ENCODE measurements at places on chromosomes 11 and 22. TPM values are rescaled to one million over a fixed set of nuclear protein-coding genes. Genes with fewer than 3 reads are reported as not detected.

The TMEM9B gene
- polyA plus RNA-seq: 39.3 TPM

The APOBEC3F gene
- polyA plus RNA-seq: 2.5 TPM

The ACTN3 gene
- polyA plus RNA-seq: 113 TPM

DNA sequence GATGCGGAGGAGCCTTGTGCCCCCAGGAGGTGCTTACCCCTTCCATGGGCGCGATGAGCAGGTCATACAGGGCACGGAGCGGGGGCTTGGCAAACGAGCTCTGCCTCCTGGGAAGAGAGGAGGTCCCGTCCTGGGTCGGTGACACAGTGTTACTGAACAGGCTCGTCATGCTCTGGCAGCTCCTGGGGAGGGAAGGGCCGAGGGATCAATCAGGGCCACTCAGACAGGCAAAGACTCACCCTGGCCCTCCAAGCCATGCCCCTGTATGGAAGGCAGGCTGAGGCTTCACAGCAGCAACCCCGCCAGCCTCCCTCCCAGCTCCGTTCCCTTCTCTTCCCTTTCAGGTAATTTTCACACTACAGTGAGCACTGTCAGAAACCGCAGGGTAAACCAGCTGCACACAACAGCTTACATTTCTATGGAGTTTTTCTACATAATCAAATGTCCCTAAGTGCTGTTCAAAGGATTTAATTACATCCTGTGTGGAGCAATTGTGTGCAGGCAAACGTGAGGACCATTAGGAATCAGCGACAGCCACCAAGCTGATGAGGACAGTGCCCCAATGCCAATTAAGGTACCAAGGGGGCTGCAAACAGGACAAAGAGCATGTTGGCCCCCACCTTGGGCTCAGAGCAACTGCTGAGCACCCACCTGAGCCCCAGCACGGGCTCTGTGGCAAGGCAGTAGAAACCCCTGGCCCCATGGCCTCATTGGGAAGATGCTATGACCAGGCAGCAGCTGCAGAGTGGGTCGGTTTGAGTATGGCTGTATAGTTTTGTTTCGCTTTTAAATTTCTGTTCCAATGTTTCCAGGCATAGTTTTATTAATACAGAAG is 95.4 kb upstream of the PITPNB start:
- DNase-seq: no peak

DNA sequence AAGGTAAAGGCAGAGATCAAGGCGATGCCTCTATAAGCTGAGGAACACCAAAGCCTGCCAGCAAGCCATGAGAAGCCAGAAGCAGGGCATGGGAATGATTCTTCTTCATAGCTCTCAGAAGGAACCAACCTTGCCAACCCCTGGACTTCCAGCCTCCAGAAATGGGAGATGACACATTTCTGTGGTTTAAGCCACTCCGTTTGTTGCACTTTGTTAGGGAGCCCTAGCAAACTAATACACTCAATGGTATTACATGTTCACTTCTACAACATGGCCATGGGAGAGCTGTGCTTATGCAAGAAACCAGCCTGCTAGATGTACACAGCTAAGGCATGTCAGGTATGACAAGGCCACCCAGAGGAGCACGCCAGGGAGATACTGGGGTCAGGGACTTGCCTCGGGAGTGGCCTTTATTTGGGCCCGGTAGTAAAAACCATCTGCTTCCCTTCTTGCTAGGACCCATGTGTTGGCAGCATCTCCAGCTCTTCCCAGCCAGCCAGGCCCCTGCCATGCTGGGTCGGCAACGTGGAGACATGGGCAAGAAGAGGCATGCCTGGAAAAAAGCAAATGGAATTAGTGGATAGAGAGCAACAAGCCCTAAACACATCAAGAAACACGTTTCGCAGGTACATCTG is 3.6 kb downstream of the C11orf16 start:
- no peak for DNase-seq

GRCh38 chr11:86477495-86478155 is 102.9 kb downstream of the CCDC81 start:
- peak; percentile 80 for DNase-seq

GRCh38 chr11:44690651-44691050 is 36.1 kb upstream of the TSPAN18 start:
- no peak for DNase-seq

- no peak for DNase-seq
These were observed 3.2 kb upstream of the MRPL23 start for GRCh38 chr11:1943977-1944376.

The KIRREL3 gene
- 1.3 TPM for polyA plus RNA-seq

- DNase-seq: peak; percentile 75
These were observed 12.2 kb downstream of the PHLDB1 start for GRCh38 chr11:118619444-118620197.

DNA sequence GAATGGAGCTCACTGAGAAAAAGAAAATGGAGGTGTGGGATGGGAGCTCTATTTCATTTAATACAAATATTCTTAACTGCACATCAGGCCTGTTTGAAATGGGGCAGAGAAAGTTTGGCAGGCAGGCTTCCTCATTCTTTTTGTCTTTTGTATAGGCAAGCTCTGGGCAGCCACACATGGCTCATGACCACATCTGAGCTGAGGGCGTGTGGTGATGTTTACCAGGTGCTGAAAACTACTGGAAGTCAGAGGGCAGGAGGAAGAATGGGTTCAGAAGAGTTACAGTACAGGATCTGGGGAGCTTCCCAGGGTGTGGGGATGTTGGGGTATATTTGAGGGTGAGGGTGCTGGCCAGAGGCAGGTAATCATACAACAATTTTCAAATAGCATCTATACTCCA is 66.3 kb upstream of the NAV2 start:
- no peak for DNase-seq

The CBL gene
- 16.7 TPM for polyA plus RNA-seq

The GSTT2 gene
- not detected for polyA plus RNA-seq

DNA sequence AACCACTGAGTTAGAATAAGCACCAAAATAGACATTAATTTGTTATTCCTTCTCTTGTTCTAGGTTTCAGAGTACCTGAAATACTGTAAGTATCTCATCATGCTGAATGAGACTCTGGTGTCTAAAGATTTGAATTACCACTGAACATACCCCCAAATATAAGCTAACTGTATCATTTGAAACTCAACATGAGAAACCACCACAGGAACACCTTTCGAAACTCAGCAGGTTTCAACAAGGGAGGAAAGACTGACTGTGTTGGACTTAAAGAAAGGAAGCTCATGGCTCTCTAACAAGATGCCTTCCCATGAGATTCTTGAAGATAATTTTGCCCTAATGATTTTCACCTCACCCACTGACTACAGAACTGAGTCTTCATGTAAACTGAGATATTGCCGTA is 37.0 kb downstream of the PRCP start:
- DNase-seq: no peak
